LNCaP clone FGC (cell line): ENCODE measurements at places on chromosomes 4 and X.

- no peak for DNase-seq
Observed at GRCh38 chr4:113553082-113553481, 208.5 kb downstream of the CAMK2D start.

- peak; percentile 53 for DNase-seq
Observed at GRCh38 chrX:35890699-35891098, 28.8 kb upstream of the CFAP47 start.

GRCh38 chr4:183416879-183417755, 27.3 kb upstream of the CDKN2AIP start:
- DNase-seq: no peak

- DNase-seq: no peak
Observed at GRCh38 chrX:71105628-71106027, 912 bp downstream of the CXorf65 start.

- DNase-seq: no peak
Observed at GRCh38 chr4:83989835-83990234, 453.9 kb downstream of the GPAT3 start.

- no peak for DNase-seq
Observed at GRCh38 chr4:53937918-53938317, 126.5 kb downstream of the CHIC2 start.

GRCh38 chrX:84729809-84730208, 227.6 kb upstream of the HDX start:
- DNase-seq: peak; percentile 8

- no peak for DNase-seq
Observed at GRCh38 chr4:176002007-176002613, 63.5 kb upstream of the WDR17 start.
